ENCODE measurements at places on chromosomes 11 and 22. TPM values are rescaled to one million over a fixed set of nuclear protein-coding genes. Genes with fewer than 3 reads are reported as not detected.

The KREMEN1 gene
- 2.5 TPM for total RNA-seq

The PGA3 gene
- total RNA-seq: not detected

The OR51G2 gene
- total RNA-seq: not detected

The TRIM64C gene
- not detected for total RNA-seq

The TMEM45B gene
- total RNA-seq: not detected

The FGF3 gene
- not detected for total RNA-seq
